ENCODE measurements at places on chromosomes 11 and 22. TPM values are rescaled to one million over a fixed set of nuclear protein-coding genes. Genes with fewer than 3 reads are reported as not detected.

- no peak for DNase-seq
These were observed 218.8 kb downstream of the HIPK3 start for GRCh38 chr11:33475993-33476392.

DNA sequence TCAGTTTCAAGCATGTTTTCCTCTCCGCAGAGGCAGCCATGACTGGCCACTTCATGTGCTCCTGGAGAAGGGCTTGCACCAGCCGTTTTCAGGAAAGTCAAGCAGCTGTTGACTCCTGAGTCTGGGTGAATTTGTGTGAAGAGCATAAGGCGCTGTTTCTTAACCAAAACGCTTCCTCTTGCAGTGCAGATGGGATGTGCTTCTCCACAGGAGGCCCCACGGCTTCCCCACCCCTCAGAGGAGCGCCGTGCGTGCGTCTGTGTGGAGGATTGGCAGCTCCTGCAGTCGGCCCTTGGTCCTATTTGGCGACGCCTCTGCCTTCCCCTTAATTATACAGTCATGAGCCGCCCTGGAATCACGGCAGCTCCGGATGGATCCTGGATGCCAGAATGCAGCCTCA, 54.1 kb upstream of the B3GAT1 start:
- DNase-seq = no peak

- no peak for DNase-seq
These were observed 35.1 kb upstream of the LRRC10B start for GRCh38 chr11:61473370-61474012.

GRCh38 chr11:100008417-100008816, 678.7 kb upstream of the ARHGAP42 start:
- no peak for DNase-seq

DNA sequence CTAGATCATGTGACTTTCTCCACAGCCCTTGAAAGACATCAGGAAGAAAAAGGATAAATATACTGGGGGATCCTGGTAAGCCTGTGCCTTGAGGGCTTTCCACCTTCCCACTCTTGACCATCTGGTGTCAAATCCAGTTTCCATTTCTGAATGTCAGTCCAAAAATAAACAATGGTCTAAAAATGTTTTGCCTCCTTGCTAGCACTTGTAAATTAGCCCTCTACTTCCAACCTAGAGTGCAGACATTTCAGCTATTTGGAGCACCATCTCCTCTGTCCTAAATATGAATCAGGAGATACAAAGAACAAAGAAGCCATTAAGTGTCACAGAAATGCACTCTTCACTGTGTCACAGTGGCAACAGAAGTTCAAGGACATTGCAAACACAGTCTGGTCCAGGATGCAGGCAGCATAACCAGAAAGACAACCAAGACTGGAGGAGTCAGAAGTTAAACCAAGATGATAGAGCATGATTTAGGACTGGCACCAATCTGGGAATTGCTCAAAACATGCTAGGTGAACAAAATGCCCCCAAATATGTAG, 88.1 kb downstream of the CCDC34 start:
- DNase-seq = no peak

- DNase-seq = no peak
These were observed 12.7 kb downstream of the C11orf91 start for GRCh38 chr11:33687733-33688479.

The OR52I2 gene
- polyA plus RNA-seq = not detected

All from immature natural killer cell (primary cell).